ENCODE measurements at places on chromosomes 2 and 18.

GRCh38 chr2:85655961-85656417 is 12.0 kb downstream of the SFTPB start:
- DNase-seq: no peak

DNA sequence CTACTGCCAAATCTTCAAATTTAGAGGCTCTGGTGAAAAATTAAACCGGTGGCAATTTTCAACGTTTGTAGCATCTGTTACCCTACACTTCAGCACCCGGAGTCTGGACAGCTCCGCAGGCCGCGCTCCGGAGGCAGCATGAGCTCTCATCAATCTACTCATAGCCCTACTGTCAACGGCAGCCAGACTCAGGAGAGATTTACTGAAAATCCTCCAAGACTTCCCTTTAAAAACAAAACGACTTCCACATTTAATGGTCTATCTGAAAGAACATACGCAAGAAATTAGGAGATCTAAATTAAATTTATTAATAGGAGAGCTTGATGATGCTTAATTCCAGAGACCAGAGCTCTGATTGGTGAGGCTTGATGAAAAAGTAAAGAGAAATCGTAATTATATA is 970 bp upstream of the ADCYAP1 start:
- no peak for DNase-seq

GRCh38 chr2:133653056-133653455 is 84.8 kb upstream of the NCKAP5 start:
- DNase-seq: no peak

GRCh38 chr2:104375206-104375605 is 478.7 kb upstream of the POU3F3 start:
- no peak for DNase-seq

GRCh38 chr2:68246396-68246795 is 5.9 kb downstream of the PPP3R1 start:
- no peak for DNase-seq

DNA sequence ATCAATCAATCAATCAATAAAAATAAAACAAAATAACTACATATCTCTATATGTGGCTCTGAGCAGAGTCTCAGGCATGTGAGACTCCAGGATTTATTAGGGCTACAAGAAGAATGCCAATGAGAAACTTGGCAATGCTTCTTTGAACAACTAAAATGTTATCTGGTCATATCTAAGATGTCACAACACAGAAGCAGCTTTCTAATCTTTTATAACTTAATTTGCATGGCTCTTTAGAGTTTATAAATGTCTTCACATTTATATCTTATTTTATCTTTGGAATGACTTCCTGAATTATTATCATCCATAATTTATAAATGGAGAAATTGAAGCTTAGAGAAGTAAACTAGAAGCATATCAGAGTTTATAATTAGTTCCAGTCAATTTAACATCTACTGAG is 14.9 kb upstream of the MAP4K3 start:
- no peak for DNase-seq

DNA sequence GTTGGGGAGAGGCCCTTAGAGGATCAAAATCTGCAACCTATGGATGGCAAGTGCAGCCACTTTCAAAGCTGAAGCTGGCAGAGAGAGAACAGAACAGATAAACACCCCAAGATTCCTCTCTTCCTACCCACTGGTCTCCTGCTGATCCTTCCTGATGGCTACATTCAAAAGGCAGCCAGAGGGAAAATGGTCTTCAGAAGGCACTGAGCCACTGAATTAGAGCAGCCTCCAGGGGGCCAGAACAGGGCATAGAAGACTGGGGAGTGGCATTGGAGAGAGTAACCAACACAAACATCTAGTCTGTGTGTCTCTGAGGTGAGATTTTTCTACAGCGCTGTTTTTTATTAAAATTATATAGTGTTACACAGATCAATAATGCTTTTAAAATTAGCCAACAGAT is 432.6 kb downstream of the PARD3B start:
- DNase-seq: no peak

GRCh38 chr18:50203801-50204604 is 9.1 kb upstream of the MYO5B start:
- DNase-seq: no peak

DNA sequence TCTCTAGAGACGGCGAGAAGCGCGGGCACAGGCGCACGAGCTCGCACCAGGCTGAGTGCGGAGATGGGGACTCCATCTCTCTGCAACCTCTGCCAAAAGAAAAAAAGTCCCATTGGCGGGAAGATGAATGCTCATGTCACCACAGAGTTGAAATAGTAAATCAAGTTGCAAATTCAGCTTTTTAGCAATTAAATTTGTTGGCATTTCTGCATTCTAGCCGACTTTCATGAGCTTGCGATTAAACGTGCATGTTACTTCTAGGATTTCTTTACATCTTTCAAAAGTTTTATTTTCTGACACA is 588 bp downstream of the CHAC2 start:
- DNase-seq: no peak

- no peak for DNase-seq
Measured at GRCh38 chr18:22108674-22109073, 60.7 kb upstream of the GATA6 start.

DNA sequence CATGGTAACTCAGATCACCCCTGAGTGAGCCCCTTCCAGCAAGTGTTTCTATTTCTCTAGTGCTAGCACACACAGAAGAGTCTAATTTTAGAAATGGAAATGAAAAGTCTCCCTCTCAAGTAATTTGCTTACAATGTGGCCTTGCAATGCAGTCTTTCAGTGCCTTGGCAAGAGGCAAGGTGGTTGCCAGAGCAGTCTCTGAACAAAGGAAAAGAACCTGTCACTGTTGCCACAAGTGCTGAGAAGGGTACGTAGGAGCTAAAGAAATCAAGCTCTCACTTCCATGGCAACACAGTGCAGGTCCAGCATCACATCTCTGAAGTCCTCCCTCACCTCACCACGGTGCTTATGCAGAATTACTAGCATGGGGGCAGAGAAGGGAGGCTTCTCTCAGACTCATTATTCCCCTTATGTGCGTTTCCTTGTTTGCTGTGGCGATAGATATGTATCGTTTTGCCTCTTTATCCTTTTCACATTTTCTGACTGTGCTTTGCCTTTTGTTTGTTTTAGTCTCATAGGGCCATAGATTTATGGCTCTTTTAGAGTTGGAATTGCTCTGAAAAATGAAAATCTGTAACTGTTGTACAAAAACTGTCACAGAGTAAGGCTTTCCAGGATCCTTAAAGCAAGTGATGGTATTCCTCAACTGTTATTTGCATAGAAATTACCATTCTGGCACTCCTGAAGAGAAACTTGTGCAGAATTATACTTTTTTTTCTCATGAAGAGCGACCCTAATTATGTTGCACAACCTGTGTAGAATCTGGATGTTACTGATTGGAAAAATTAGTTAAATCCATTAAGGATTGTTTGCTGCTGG is 164.8 kb downstream of the CCDC85A start:
- no peak for DNase-seq

DNA sequence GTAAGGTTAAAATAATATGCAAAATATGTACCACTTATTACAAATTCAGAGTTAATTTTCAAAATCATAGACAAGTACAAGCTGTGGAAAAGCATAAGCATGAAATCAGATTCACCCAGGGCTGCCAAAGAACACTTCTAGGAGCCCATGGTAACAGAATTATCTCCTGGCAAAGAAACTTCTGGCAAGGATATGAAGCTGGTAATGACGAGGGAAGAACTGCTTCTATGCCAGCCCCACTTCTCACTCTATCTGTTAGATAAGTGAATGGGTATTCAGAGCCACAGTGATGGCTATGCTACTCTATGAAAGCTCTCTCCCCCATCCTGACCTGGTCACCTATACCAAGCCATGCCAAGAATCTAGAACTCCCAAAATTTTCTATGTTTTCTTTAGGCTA is 36.9 kb upstream of the PDE1A start:
- no peak for DNase-seq

DNA sequence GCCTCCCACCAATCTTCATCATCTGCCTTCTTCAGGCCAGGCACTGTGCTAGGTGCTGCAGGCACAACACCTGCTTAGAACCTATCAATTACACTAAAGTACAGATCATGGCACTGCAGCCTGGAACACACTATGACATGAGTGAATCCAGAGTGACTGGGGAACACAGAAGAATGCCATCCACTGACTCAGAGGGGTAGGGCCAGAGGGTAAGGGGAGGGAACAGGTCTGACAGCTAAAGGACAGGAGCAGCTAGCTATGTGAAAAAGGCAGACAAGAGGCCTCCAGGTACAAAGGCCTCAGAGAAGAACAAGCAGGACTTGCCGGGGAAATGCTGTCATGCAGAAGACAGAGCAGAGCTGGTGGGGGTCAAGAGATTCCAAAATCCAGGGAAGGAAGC is 53.3 kb upstream of the ACAA2 start:
- DNase-seq: no peak

GRCh38 chr2:144456680-144457079 is 63.2 kb downstream of the ZEB2 start:
- peak; percentile 20 for DNase-seq

DNA sequence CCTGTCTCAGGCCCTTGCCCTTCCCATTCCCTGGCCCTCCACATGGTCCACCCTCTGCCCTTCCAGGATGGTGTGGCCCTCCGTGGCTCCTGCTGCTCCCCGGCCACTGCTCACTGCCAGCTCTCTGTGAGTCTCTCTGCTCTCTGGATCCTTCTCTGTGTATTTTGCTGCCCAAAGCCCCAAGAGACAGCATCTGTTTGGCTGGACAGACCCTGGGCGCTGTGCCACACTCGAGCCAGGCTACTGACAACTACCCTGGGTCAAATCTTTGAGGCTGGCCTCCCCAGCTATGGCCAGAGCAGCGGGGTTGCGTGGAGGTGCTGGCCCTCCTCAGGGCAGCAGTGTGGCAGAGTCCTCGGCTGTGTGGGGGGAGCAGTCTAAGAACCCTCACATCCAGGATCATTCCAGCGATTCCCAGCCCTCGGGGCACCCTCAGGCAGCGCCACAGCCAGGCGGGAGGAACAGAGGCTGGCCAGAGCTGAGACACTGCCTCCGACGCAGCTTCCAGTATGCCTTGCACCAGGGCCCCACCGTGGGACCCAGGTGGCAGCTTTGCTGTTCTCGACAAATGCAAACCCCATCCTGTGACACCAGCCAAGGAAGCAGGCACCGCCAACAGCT is 139.4 kb upstream of the GLI2 start:
- no peak for DNase-seq

Data from epithelial cell of prostate (primary cell).